ENCODE measurements at places on chromosomes 2 and 18.
A peak's percentile ranks its signal among the peaks of the same experiment; 100 is the strongest.

GRCh38 chr2:239279508-239280295, 121.1 kb downstream of the HDAC4 start:
- DNase-seq = no peak

DNA sequence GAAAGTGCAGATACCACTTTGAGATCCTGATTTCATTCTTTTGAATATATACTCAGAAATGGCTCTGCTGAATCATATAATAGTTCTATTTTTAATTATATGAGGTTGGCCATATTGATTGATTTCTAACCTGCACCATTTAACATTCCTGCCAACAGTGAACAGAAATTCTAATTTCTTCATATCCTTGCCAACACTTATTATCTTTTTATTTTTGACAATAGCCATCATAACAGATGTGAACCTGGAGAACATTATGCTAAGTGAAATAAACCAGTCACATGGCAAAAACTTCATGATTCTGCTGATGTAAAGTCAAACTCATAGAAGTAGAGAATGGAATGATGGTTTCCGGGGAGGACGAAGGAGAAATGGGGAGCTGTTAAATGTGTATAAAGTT, 344.5 kb upstream of the CYRIA start:
- DNase-seq = no peak

GRCh38 chr2:177529166-177529565, 136.6 kb downstream of the AGPS start:
- DNase-seq = no peak

GRCh38 chr2:190716176-190716807, 67.4 kb downstream of the NAB1 start:
- no peak for DNase-seq

DNA sequence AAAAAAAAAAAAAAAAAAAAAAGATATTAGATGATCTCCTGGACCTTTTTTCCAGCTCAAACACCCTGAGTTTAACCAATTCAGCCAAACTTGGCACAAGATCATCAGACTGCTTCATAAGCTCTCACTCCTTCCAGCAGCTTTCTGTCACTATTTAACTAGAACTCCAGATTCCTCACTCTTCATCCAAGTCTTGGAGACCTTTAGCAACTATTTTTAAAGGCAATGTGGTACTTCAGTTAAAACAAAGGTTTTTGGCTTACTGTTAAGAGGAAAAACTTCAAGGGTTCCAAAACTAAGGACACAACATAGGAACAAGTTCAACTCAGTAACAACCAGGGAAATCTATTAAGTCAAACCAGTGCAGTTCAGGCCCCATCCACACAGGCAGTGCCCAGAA, 23.2 kb downstream of the LAMA1 start:
- DNase-seq = peak; percentile 21

DNA sequence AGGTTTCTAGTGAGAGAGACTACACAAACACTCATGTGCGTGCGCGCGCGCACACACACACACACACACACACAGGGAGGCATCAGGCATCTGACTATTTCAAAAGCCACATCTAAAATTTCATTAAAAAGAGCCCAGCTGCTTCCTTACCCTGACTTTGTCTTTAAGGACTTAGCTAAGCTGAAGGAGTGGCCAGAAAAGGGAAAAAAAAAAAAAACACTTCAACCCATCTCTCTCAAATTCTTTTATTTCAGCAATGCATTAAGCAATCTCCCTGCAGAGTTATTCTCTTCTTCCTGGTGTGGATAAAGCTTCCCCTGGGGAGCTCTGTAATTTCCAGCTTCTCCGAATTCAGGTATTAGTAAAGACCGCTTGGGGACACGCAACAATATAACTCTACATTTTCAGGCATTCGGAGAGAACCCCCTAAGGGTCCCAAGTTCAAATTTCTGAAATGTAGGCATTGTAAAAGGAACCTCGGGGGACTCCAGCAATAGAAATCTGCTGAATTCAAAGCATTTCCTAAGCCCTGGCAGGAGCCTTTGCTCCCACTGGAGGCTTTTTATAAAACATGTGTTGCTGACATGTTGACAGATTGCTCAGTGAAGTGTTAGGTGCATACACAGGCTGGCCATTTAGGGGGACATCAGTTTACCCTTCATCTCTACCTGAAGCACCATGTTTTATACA, 67.0 kb downstream of the ZNF521 start:
- no peak for DNase-seq

GRCh38 chr2:166140932-166141331, 13.1 kb upstream of the SCN1A start:
- DNase-seq = no peak

- no peak for DNase-seq
Measured at GRCh38 chr2:167424221-167424620, 535.9 kb downstream of the XIRP2 start.

DNA sequence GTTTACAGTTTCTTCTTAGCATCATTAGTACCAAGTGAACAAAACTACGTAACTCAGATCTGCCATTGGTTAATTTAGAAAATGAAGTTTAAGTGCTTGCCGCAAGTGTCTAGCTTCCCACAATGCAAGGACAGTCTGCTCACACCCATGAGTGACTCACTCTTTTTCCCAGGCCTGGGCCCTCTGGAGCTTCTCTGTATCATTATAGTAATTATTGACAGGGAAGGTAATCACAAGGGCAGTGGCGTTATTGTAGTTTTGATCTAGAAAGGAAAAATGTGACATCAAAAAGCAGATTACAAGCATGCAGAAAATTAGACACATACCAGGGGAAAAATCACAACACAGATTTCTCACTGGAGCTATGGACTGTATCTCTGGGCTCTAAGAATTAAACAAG, 38.5 kb downstream of the NPC1 start:
- peak; percentile 45 for DNase-seq

GRCh38 chr2:237472187-237472712, 14.8 kb upstream of the MLPH start:
- no peak for DNase-seq

DNA sequence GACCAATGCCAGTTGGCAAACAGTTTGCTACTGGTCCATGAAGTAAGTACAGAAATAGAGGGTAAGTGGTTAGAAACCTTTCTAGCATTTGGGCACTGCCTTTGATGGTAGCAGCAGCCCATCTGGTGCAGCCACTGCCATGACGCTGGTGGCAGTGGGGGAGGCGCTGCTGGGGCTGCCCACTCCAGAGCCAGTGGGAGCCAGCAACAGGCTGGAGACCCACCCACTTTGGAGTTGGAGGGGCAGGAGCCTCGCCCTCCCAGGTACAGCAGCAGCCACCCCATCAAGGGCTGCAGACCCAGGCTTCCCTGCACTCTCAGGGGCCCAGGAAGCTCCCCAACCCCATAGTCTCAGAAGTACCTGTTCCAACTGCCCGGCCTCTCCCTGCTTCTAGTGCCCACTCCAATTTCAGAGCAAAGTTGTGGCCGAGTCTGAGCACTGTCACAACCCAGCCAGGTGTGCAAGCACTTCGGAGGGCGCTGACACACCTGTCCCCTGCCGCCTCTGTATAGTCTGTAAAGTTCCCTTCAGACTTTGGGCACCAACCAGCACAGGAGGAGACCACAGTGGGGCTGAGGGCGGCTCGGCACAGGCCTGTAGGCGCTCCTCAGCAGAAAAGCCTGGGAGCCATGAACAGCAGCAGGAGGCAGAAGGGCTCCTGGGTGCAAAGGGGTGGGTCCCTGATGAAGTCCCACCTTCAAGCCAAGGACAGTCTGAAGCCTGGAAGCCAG, 125.6 kb upstream of the CCDC150 start:
- no peak for DNase-seq

DNA sequence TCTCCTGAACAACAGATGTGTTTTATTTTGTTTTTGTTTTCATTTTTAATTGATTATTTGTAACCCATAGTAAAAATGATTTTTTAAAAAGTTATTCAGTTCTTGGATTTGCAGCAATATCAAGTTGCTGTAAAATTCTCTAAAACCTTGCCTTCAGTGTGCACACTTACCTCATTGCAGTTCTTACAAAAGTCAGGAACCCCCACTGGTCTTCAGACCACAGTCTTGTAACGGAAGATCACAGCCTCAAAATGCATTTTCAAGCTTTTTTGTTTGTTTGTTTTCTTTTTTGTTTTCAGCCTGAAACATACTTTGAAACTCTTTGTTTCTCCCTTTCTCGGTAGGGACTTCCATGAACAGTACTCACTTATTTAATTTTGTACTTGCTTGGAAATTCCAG, 1012.8 kb upstream of the GYPC start:
- DNase-seq = no peak

DNA sequence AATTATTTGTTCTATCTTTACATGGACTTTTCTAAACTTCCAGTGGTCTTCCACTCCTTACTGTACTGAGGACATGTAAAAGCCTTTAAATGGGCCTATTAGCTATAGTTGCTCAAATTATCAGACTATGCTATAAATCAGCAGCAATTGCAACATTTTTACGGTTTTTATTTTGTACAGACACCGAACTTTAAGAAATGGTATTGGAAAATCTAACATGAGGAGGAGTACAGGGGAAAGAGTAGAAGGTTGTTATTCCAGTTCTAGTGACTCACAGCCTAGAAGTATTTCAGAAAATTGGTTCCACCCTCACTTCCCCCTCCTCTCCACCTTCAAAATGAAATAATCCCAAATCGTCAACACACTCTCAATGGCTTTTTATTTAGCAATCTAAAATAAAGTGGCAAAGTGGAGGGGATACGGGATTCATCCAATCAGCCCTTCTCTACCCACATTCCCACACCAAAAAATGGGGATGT, 1.1 kb downstream of the NCKAP1 start:
- peak; percentile 36 for DNase-seq

GRCh38 chr2:190410166-190410565, 2.0 kb downstream of the MFSD6 start:
- no peak for DNase-seq

GRCh38 chr2:68387408-68388350, 22.6 kb downstream of the PLEK start:
- no peak for DNase-seq

DNA sequence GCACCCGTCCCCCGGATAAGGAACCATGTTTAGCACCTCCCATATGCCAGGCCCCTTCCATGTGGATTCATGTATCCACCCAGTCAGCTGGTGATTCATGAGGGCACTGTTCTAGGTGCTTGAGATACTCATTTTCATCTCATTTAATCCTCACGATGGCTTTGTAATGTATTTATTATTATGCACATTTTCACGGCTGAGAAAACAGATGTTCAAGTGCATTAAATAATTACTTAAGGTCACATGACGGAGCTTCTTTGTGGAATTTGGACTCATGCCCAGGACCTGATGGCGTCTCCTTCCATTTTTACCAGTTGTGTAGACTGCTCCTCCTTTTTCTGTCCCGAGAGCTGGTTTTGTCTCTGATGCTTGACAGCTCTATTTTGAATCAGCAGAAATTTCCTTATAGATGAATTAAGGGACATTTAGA, 72.2 kb upstream of the RBM44 start:
- DNase-seq = peak; percentile 55

DNA sequence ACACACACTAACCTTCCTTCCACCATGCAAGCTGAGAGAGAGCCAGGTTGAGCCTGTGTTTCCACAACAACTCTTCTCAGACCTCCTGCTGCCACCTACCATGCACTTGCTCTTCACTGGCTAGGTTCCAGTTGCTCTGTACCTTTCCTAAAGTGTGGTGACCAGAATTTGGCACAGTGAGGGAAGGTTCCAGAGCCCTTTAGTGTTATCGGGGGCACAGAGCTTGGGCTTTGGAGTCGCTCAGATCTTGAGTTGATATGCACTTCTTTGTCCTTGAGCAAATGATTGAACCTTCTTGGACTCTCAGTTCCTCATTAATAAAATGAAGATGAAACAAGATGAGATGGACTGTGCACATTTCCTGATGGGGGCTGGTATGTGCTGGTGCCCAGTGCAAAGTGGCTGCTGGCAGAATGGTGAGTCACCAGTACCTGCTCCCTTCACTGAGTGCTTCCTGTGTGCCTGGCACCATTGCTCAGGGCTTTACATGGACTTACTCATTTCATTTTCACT, 47.1 kb downstream of the NEDD4L start:
- no peak for DNase-seq

All from kidney glomerular epithelial cell (primary cell).